ENCODE measurements at places on chromosomes 6 and 20. TPM values are rescaled to one million over a fixed set of nuclear protein-coding genes. Genes with fewer than 3 reads are reported as not detected.

HTR1E gene
- total RNA-seq: not detected

DNA sequence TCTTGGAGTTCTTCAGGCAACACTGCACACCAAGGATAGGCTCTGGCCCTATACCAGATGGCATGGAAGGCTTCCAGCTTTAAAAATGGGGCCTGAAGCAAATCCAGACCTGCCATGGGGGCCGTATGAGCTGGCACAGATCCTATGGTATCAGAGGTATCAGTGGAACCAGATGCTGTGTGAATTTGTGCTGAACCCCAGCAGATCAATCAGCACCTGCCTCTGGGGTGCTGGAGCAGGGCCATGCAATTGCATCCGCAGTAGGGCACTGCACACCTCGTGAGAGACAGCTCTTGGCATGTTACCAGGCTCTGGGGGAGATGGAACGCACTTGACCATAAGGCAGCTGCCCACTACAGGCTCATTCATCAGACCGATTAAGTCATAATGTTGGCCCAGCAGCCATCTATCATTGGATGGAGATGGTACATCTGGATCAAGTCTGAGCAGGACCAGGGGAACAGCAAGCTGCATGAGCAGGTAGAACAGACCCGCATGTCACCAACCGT lies 221.5 kb downstream of the MYLK4 start:
- no peaks in the 10 kb centered on the region for H3K4me1 ChIP-seq
- no peaks in the 10 kb centered on the region for H3K36me3 ChIP-seq
- H3K27ac ChIP-seq: no peak overlapping the region
- H3K4me3 ChIP-seq: no peak overlapping the region
- peaks cover 4% of the 10 kb centered on the region for H3K27me3 ChIP-seq
- DNase-seq: no peak

- H3K27me3 ChIP-seq: no peaks in the 10 kb centered on the region
- no peak overlapping the region for H3K27ac ChIP-seq
- no peak for DNase-seq
- H3K36me3 ChIP-seq: no peaks in the 10 kb centered on the region
- no peaks in the 10 kb centered on the region for H3K4me1 ChIP-seq
Measured at GRCh38 chr20:52899041-52899608, 73.0 kb upstream of the TSHZ2 start.

CAP2 gene
- total RNA-seq: 4.7 TPM

DNA sequence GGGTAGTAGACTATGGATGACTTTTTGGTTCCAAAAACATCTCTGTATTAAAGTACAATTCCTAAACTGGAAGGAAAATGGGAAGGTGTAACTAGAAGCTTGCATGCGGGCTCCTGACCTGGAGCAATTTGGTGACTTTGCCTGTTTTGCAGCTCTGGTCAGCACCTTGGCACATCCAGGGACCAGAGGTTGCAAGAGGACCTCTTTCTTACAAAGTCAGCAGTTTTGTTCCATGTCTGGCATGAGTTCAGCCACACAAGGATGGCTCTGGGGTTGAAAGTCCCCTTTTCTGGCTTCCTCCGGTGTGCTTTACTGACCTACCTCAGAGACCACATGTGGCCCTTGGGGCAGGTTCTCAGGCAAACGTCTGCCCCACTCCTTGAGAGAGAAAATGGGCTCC lies 22.7 kb upstream of the CD93 start:
- H3K4me1 ChIP-seq: peaks cover 41% of the 10 kb centered on the region
- no peak overlapping the region for H3K4me3 ChIP-seq
- H3K27me3 ChIP-seq: no peaks in the 10 kb centered on the region
- no peak for DNase-seq
- H3K27ac ChIP-seq: no peak overlapping the region

FAM209B gene
- 0.59 TPM for total RNA-seq

KCNK15 gene
- 0.89 TPM for total RNA-seq

DNA sequence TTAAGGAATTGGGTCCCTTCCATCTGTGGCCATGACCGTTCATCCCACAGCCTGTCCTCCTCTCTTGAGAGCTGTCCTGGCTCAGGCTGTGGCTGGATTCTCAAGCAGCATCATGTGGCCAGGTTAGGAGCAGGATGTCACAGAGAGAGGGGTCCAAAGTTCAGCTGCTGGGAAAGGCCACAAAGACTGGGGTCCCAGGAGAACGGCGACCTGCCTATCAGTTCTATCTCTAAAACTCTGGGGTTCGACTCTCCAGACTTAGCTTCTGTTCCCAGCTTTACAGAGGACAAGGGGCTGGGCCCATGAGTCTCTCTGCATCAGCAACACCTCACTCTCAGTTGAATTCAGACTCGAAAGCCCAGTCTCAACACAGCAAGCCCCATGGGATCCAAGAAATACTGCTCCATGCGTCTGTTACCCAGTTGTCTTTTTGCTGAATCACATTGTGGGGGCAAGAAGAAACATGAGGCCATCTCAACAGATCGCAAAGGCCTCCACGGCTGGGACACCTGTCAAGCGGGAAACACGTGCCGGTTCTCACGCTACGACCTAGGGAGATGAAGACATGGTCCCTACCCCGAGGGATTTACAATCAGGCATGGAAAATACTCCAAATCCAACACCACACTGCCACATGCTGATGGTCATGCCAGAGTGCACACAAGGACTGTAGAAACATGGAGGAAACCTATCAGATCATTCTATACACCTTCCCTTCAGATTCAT lies 95.4 kb downstream of the SLC22A23 start:
- DNase-seq: no peak
- peaks cover 26% of the 10 kb centered on the region for H3K4me1 ChIP-seq
- no peak overlapping the region for H3K27ac ChIP-seq

GRCh38 chr20:6848041-6848440 lies 80.6 kb downstream of the BMP2 start:
- H3K27ac ChIP-seq: no peak overlapping the region
- no peaks in the 10 kb centered on the region for H3K27me3 ChIP-seq
- H3K4me1 ChIP-seq: no peaks in the 10 kb centered on the region
- H3K36me3 ChIP-seq: no peaks in the 10 kb centered on the region
- DNase-seq: no peak

- DNase-seq: no peak
- no peaks in the 10 kb centered on the region for H3K27me3 ChIP-seq
- H3K36me3 ChIP-seq: no peaks in the 10 kb centered on the region
- no peak overlapping the region for H3K4me3 ChIP-seq
Measured at GRCh38 chr6:149044528-149044927, 273.0 kb upstream of the TAB2 start.

DNA sequence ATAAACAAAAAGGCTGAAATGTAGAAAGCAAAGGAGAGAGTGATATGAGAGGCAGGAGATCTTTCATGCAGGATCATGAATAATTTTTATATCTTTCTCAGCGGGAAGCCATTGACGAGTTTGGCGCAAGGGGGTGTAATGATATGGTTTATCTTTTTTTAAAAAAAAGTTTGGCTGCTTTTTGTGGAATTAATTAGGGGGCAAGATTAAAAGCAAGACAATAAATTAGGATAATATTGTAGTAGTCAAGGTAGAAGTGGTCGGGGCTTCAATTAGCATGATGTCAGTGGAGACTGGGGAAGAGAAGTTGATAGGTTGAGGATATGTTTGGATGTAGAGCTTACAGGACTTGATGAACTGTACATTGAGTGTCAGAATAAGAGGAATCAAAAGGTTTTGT lies 4.0 kb downstream of the SENP6 start:
- DNase-seq: no peak
- no peaks in the 10 kb centered on the region for H3K27me3 ChIP-seq
- H3K4me3 ChIP-seq: no peak overlapping the region
- H3K27ac ChIP-seq: no peak overlapping the region

AGPAT4 gene
- 19.7 TPM for total RNA-seq

DSP gene
- 22.8 TPM for total RNA-seq

CNR1 gene
- total RNA-seq: 21.1 TPM

GRCh38 chr6:79384845-79385244 lies 150.4 kb upstream of the HMGN3 start:
- H3K27ac ChIP-seq: no peak overlapping the region
- H3K4me1 ChIP-seq: peaks cover 9% of the 10 kb centered on the region
- no peaks in the 10 kb centered on the region for H3K27me3 ChIP-seq
- DNase-seq: peak; percentile 70
- no peak overlapping the region for H3K4me3 ChIP-seq
- no peaks in the 10 kb centered on the region for H3K36me3 ChIP-seq

DNA sequence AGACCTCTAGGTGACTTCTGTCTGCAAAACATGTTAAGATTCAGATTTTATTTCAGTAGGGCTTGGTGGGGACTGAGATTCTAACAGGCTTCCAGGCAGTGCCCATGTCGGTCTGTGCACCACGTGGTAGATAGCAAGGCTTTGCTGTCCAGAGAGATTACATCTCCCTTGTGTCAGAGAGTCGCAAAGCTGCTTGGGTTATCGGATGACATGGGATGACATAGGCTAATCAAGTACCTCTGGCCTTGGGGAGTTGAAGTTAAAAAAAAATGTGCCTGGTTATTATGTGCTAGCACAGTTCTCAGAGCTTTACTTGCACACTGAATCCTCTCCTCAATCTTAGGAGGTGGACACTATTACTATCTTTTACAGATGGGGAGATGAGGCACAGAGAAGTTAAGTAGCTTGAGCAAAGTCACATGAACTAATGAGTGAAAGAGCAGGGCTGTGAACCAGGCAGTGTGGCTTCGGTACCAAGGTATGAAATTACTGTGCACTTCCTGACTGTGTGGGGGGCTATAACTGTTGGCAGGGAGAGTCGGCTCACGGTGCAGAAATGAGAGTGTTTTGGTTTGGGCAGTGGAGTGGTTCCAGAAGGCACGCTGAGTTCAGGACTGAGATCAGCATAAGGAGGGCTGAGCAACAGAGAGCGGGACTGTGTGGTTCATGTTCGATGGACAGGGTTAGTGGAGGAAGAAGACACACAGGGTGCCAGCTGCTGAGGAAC lies 41.1 kb downstream of the FARS2 start:
- H3K27me3 ChIP-seq: no peaks in the 10 kb centered on the region
- no peak for DNase-seq
- no peak overlapping the region for H3K4me3 ChIP-seq
- H3K4me1 ChIP-seq: peaks cover 7% of the 10 kb centered on the region
- no peak overlapping the region for H3K27ac ChIP-seq

DNA sequence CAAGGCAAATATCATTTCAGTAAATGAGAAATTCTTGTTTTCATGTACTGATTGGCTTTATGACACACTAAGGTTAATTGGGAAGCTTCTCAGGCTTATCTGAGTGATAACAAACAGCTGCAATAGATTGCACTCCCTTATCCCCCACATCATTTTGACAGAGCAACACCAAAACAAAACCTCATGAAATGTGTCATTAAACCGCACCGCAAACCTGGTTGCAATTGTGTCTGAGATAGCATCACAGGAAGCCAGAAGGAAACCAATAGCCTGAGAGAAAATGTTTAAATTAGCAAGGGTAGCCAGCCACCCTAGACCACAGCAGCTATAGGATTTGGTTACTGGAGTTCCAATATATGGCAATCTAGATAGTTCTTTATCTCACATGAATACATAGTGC lies 31.6 kb upstream of the LAMA4 start:
- H3K36me3 ChIP-seq: no peaks in the 10 kb centered on the region
- no peak overlapping the region for H3K27ac ChIP-seq

HLA-DQB1 gene
- total RNA-seq: 132 TPM

- H3K27ac ChIP-seq: no peak overlapping the region
- no peak for DNase-seq
- no peaks in the 10 kb centered on the region for H3K27me3 ChIP-seq
Measured at GRCh38 chr6:12729467-12729866, 12.9 kb downstream of the PHACTR1 start.

EBF4 gene
- 15.3 TPM for total RNA-seq

DNA sequence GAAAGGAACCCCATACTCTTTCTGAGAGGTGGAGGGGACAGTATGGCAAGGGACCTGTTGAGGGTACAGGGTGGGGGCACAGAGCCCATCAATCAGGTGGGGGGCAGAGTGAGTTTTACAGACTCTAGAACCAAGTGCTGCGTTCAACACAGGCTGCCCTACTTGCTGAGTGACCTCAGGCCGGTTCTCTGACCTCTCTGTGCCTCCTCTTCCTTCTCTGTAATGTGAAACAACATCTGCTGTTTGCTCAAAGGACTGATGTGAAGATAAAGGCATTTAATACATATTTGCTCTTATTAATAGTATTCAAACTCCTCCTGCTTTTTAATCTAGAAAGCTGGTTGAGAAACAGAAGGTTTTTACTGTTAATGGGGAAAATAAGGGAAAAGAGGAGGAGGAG lies 25.9 kb upstream of the APMAP start:
- DNase-seq: no peak
- H3K27ac ChIP-seq: no peak overlapping the region
- no peak overlapping the region for H3K4me3 ChIP-seq
- H3K4me1 ChIP-seq: peaks cover 27% of the 10 kb centered on the region
- peaks cover 74% of the 10 kb centered on the region for H3K36me3 ChIP-seq
- no peaks in the 10 kb centered on the region for H3K27me3 ChIP-seq

- DNase-seq: no peak
- H3K27me3 ChIP-seq: no peaks in the 10 kb centered on the region
- peak overlapping the region; percentile 32 for H3K27ac ChIP-seq
- H3K36me3 ChIP-seq: no peaks in the 10 kb centered on the region
- peaks cover 42% of the 10 kb centered on the region for H3K4me1 ChIP-seq
- H3K4me3 ChIP-seq: no peak overlapping the region
Measured at GRCh38 chr6:43709654-43710303, 22.2 kb upstream of the MRPS18A start.

- H3K27me3 ChIP-seq: no peaks in the 10 kb centered on the region
- H3K4me1 ChIP-seq: no peaks in the 10 kb centered on the region
- no peak overlapping the region for H3K27ac ChIP-seq
- no peak for DNase-seq
Measured at GRCh38 chr6:2554651-2555260, 196.0 kb downstream of the MYLK4 start.

RUNX2 gene
- 3.7 TPM for total RNA-seq

GRCh38 chr6:52635049-52635577 lies 35.8 kb upstream of the TMEM14A start:
- DNase-seq: no peak
- peaks cover 3% of the 10 kb centered on the region for H3K4me1 ChIP-seq
- no peak overlapping the region for H3K27ac ChIP-seq
- H3K27me3 ChIP-seq: no peaks in the 10 kb centered on the region

- H3K36me3 ChIP-seq: no peaks in the 10 kb centered on the region
- no peak overlapping the region for H3K4me3 ChIP-seq
- peaks cover 9% of the 10 kb centered on the region for H3K4me1 ChIP-seq
- no peak for DNase-seq
- no peak overlapping the region for H3K27ac ChIP-seq
Measured at GRCh38 chr6:107618672-107619071, 128.8 kb downstream of the SOBP start.

DNA sequence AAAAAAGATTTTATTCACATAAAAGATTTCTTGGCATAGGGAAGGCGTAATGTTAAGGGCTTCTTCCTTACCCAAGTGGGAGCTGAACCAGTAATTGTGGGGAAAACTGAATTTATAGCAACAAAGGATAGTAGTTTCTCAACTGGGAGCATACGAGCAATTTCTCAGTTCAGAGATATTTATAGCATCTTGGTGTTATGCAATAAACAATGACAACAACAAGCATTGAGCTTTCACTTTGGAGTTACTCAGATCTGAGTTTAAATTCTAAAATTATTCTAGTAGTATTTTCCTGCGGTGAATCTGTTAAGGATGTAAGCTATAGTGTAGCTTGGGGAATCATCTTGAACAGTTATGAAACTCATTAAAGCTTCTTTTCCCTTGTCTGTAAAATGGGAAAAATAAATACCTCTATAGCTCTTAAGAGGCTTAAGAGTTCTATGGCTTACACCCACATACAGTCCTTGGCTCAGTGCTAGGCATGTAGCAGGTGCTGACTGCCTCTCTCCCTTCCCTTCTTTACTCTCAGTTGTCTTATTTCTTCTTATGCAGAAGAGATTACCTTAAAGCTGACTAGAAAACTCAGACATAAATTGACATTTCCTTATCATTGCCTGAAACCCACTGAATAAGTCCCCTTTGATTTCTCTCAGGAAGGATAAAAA lies 58.8 kb downstream of the SAMD5 start:
- no peak overlapping the region for H3K27ac ChIP-seq
- H3K36me3 ChIP-seq: no peaks in the 10 kb centered on the region
- H3K4me3 ChIP-seq: no peak overlapping the region
- no peaks in the 10 kb centered on the region for H3K4me1 ChIP-seq

All from lower lobe of right lung (tissue), 2 donors.